ENCODE measurements at places on chromosomes 16 and 17.

GRCh38 chr17:34755371-34755770 lies 176.0 kb downstream of the TMEM132E start:
- no peak for DNase-seq

- no peak for DNase-seq
These were observed at the start of gene PER1 for GRCh38 chr17:8152112-8152775. Gene PER1 (minus strand): TSS chr17:8152404. CDS start chr17:8150706, 1,698 bp downstream.

DNA sequence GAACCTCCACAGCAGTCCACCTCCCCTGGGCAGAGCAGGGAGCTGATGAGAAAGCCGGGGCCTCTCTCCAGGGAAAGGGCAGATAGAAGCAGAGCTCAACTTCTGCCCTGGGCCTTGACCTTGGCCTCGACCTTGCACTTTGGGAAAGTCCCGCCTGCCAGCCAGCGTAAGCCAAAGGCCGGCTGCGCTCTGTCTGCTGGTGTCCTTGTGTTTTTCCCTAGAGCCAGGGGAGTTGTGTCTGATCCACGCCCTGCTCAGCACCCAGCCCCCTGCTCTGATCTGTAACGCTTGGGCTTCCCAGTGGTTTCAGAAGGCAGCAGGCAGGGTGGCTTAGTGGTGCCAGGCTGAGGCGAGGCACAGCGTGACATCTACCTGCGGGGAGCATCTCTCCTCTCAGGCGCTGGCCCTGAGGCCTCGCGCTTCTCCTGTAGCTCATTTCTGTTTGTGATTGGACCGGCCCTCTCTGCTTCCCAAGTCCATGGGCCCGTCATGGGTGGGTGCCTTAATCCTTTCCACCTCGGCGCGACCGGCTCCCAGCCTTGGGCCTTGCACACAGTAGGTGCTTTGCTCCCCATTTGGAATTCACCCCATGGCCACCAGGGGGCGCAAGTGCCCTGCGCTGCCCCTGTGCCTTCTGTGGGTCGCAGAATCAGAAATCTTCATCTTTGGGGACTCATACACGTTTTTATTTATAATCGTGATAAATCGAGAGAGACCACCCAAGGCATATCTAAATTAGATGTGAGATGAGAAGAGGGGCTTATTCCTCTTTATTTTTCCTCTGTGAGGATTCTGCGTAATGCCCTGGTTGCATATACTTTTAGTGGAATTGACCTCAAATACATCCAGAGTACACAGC lies 24.2 kb downstream of the SGSH start:
- no peak for DNase-seq

GRCh38 chr17:6796017-6796886 lies 20.2 kb downstream of the FBXO39 start:
- DNase-seq: no peak

All from left renal pelvis (tissue), 4 donors.